Endothelial cell of umbilical vein (primary cell): ENCODE measurements at places on chromosomes 6 and 20. TPM values are rescaled to one million over a fixed set of nuclear protein-coding genes. Genes with fewer than 3 reads are reported as not detected.
A peak's percentile ranks its signal among the peaks of the same experiment; 100 is the strongest.

The NFATC2 gene
- 2.0 and 3.1 TPM in 2 replicates for polyA plus RNA-seq

The TFEB gene
- polyA plus RNA-seq: 6.6 and 8.4 TPM in 2 replicates

The BMP6 gene
- 276 and 285 TPM in 2 replicates for polyA plus RNA-seq

The ADTRP gene
- polyA plus RNA-seq: 3.6 and 4.4 TPM in 2 replicates

The ANGPT4 gene
- polyA plus RNA-seq: not detected in 2 replicates

The TSPO2 gene
- not detected in 2 replicates for polyA plus RNA-seq

The SLC13A3 gene
- 0.11 and 0.37 TPM in 2 replicates for polyA plus RNA-seq

The TMC2 gene
- not detected in 2 replicates for polyA plus RNA-seq

The KHDRBS2 gene
- polyA plus RNA-seq: not detected in 2 replicates

The MYT1 gene
- not detected in 2 replicates for polyA plus RNA-seq

The RRAGD gene
- polyA plus RNA-seq: 0.07 and 0.08 TPM in 2 replicates

The CD93 gene
- 180 and 182 TPM in 2 replicates for polyA plus RNA-seq

The CNBD2 gene
- 4.8 and 7.5 TPM in 2 replicates for polyA plus RNA-seq

DNA sequence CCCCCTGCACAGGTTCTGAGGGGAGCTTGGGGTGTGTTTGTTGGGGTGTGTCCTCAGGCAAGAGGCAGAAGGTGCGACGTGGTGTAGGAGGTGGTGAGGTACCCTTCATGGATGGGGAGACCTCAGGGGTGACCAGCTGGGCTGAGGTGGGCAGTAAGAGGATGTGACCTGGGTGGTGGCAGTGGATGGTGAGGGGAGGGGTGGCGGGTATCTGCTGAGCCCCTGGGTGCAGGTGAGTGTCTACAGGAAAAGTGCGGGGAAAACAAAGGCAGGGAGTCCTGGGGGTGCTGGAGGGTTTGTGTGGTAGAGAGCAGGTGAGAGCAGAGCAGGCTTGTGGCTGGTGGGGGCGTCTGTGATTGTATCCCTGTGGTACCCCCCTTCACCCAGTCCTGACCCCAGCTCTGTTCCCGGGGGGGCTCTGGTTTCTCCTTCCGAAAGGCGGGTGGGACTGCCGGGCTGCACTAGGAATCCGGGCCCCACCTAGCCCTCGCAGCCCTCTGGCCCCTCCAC lies 631 bp downstream of the RAET1L start:
- no peak for DNase-seq
- H3K27ac ChIP-seq: no peak overlapping the region
- H3K4me1 ChIP-seq: peaks cover 9% of the 10 kb centered on the region
- peaks cover 24% of the 10 kb centered on the region for H3K27me3 ChIP-seq
- H3K4me3 ChIP-seq: no peak overlapping the region

GRCh38 chr20:38108986-38109541 lies 56.0 kb downstream of the TGM2 start:
- peaks cover 38% of the 10 kb centered on the region for H3K4me1 ChIP-seq
- no peak for DNase-seq
- H3K27ac ChIP-seq: peak overlapping the region; percentile 73
- H3K4me3 ChIP-seq: no peak overlapping the region
- no peaks in the 10 kb centered on the region for H3K36me3 ChIP-seq

GRCh38 chr20:13396826-13397225 lies 175.8 kb downstream of the ISM1 start:
- H3K4me3 ChIP-seq: no peak overlapping the region
- no peak overlapping the region for H3K27ac ChIP-seq
- no peaks in the 10 kb centered on the region for H3K27me3 ChIP-seq
- H3K36me3 ChIP-seq: no peaks in the 10 kb centered on the region

GRCh38 chr6:84767526-84768201 lies 3.3 kb upstream of the TBX18 start:
- no peak for DNase-seq
- H3K4me1 ChIP-seq: peaks cover 11% of the 10 kb centered on the region
- peaks cover 69% of the 10 kb centered on the region for H3K27me3 ChIP-seq
- no peak overlapping the region for H3K4me3 ChIP-seq
- H3K27ac ChIP-seq: no peak overlapping the region

- DNase-seq: no peak
- peaks cover 8% of the 10 kb centered on the region for H3K27me3 ChIP-seq
- H3K4me3 ChIP-seq: no peak overlapping the region
- H3K27ac ChIP-seq: no peak overlapping the region
- H3K4me1 ChIP-seq: no peaks in the 10 kb centered on the region
Measured at GRCh38 chr6:12882761-12883290, 166.3 kb downstream of the PHACTR1 start.

- no peaks in the 10 kb centered on the region for H3K4me1 ChIP-seq
- H3K27ac ChIP-seq: no peak overlapping the region
- peaks cover 2% of the 10 kb centered on the region for H3K27me3 ChIP-seq
- H3K4me3 ChIP-seq: no peak overlapping the region
- H3K36me3 ChIP-seq: no peaks in the 10 kb centered on the region
- no peak for DNase-seq
Measured at GRCh38 chr6:133393891-133394290, 152.7 kb downstream of the EYA4 start.

DNA sequence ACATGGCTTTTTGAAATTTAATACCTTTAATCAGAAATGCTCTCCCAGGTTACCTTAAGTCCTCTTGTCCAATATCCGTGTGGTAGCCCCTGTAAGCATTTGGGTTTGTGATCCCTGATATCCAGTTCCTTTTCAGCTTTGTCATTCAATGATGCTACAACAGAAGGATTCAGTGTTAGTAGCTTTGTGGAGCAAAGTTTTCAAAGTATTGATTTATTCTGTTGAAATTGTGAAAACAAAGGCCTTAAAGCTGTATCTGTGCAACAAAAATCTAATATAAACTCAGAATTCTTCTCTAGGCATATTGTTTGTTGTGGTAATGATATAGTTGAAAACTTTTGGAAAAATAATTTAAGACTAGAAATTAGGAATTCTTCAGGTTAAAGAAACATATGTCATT lies 91.9 kb downstream of the ADGRB3 start:
- no peaks in the 10 kb centered on the region for H3K36me3 ChIP-seq
- H3K4me1 ChIP-seq: no peaks in the 10 kb centered on the region
- DNase-seq: no peak
- H3K27me3 ChIP-seq: no peaks in the 10 kb centered on the region
- H3K27ac ChIP-seq: no peak overlapping the region

DNA sequence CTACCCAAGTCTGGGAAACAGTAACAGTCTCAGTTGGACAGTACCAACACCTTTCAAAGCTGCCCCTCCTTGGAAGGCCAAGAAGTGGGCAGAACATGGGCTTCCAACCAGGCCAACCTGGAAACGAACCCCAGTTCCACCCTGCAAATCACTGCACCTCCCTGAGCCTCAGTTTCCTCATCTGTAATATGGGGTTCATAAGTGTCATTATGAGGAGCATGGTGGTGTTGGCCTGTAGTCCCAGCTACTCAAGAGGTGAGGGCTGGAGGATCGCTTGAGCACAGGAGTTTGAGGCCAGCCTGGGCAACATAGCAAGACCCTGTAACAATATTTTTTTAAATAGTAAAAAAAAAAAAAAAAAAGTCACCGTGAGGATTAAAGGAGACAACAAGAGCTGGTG lies 34.5 kb downstream of the C20orf203 start:
- DNase-seq: no peak
- no peak overlapping the region for H3K27ac ChIP-seq
- H3K4me1 ChIP-seq: no peaks in the 10 kb centered on the region
- no peaks in the 10 kb centered on the region for H3K36me3 ChIP-seq

DNA sequence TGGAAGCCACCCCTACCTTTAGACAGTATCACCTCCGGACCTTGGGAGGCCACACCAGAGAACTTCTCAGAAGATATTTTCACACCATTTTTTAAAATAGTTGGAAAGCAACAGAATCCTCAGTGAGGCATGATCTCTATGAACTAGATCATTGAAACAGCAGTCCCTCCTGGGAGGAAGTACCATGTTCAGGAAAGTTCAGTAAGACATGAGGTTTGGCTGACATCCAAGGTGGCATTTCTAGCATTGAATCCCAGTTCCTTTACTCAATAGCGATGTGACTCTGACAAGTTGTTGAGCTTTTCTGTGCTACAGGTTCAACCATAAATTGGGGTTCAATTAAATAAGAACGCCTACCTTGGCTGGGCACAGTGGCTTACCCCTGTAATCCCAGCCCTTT lies 169.0 kb downstream of the TBC1D7 start:
- no peaks in the 10 kb centered on the region for H3K27me3 ChIP-seq
- no peaks in the 10 kb centered on the region for H3K4me1 ChIP-seq
- no peak overlapping the region for H3K4me3 ChIP-seq
- DNase-seq: no peak
- H3K27ac ChIP-seq: no peak overlapping the region

DNA sequence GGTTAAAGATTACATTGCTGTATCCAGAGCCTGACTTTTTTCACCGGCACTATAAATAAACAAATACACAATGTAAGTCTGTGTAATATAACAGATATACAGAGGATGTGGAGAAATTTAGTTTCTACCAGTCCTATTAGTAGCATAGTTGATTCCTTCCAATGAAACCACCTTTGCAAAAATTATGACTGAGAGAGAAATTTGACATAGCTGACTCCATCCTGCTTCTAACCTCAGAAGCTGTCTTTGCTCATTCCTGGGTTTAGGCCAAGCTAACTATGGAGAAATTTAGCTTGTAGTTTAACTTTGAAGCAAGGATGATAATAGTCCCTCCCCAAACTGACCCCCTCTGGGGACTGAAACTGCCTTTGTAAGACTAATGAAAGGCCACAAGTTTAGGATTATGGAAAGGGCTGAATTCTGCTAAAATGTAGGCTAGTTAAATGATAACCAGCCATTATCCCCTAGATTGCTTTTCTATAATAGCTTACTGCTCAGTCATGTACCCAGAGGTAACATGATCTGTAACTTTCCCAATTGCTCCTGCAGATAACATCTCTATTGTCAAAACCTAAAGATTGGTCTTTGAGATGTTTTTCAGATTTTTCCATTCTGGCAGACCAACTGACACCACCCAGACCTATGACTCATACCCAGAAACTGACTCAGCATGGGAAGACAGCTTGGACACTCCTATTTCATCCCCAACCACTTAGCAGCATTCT lies 172.8 kb upstream of the ARG1 start:
- no peaks in the 10 kb centered on the region for H3K36me3 ChIP-seq
- no peak overlapping the region for H3K27ac ChIP-seq
- H3K4me1 ChIP-seq: no peaks in the 10 kb centered on the region

- no peak overlapping the region for H3K4me3 ChIP-seq
- H3K4me1 ChIP-seq: no peaks in the 10 kb centered on the region
- DNase-seq: peak; percentile 59
- H3K27me3 ChIP-seq: peaks cover 6% of the 10 kb centered on the region
- no peak overlapping the region for H3K27ac ChIP-seq
Measured at GRCh38 chr6:127464881-127465459, 5.8 kb upstream of the KIAA0408 start.

GRCh38 chr6:114281496-114281895 lies 61.3 kb downstream of the HS3ST5 start:
- H3K4me1 ChIP-seq: no peaks in the 10 kb centered on the region
- H3K36me3 ChIP-seq: no peaks in the 10 kb centered on the region
- no peak overlapping the region for H3K4me3 ChIP-seq

GRCh38 chr20:33826270-33826897 lies 15.2 kb downstream of the CHMP4B start:
- peaks cover 3% of the 10 kb centered on the region for H3K36me3 ChIP-seq
- no peaks in the 10 kb centered on the region for H3K27me3 ChIP-seq
- H3K27ac ChIP-seq: no peak overlapping the region
- DNase-seq: no peak

DNA sequence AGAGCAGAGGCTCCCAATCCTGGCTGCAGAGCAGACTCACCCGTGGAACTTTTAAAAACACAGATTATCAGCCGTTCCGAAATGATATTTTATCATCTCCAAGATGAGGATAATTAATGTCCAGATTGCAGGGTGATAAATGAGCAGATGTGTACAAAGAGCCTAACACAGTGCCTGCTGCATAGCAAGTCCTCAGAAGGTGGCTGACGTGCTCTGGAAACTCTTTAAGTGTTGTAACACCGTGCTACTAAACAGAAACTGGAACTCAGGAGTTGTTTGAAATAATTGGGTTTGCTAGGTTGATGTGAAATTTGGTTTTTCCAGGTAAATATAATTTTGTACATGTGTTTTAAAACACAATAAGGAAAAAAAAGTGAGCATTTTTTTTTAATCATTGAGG lies 118.0 kb downstream of the ARMC2 start:
- H3K36me3 ChIP-seq: no peaks in the 10 kb centered on the region
- H3K4me3 ChIP-seq: no peak overlapping the region
- DNase-seq: no peak
- H3K4me1 ChIP-seq: no peaks in the 10 kb centered on the region

DNA sequence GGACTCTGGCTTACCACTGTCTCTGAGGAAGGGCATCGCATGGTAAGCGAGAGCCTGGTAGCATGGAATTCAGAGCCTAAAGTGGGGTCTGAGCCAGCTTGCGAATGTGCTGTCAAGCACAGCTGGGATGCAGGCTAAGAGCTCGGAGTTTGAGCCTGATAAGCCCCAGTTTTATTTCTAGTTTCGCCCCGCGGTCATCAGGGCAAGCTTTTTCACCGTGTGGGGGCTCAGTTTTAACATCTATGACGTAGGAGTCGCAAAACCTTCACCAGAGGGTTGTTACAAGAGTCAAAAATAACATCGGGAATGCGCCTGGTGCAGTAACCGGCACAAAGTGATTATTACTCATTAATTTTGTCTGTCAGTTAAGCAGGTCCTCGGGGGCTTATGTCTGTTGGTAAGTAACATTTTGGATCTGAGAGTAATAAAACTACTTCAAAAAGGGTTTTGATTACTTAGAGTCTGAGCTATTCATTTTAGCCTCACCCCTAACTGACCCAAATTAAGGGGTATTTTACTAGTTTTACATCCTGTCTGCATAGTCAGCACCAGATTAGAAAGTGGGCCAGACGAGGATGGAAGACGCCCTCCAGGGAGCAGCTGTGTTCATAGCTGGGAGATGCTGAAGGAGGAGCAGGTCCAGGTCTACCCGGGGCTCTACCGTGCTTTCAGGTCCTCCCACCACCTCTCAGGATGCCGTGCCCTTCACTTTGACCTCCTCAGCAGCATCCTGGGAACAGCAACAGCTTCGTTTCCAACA lies 29.7 kb downstream of the SLC22A23 start:
- no peak overlapping the region for H3K27ac ChIP-seq
- DNase-seq: no peak
- peaks cover 14% of the 10 kb centered on the region for H3K4me1 ChIP-seq
- peaks cover 1% of the 10 kb centered on the region for H3K27me3 ChIP-seq

DNA sequence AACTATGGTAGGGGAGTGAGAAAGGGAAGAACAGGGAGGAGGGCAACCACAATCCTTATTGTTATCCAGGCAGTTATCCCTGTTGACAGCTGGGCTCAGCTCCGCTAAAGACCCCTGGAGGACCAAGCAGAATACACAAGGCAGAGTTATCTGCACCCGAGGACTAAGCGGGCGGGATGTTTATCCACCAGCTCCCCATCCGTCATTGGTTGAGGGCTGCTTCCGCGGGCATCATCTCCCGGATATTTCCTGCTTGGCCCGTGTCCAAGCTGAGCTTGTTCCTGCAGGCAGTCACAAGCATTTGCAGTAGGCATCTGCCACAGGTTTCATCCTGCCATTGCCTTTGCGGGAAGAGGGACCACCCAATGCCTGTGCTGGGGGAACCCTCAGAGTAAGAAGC lies 102.1 kb downstream of the DLGAP4 start:
- DNase-seq: peak; percentile 63
- peaks cover 5% of the 10 kb centered on the region for H3K4me1 ChIP-seq
- no peak overlapping the region for H3K4me3 ChIP-seq
- no peak overlapping the region for H3K27ac ChIP-seq

- H3K27me3 ChIP-seq: no peaks in the 10 kb centered on the region
- H3K4me3 ChIP-seq: no peak within 1 kb of the TSS
- no peak within 1 kb of the TSS for H3K27ac ChIP-seq
- DNase-seq: no peak
Measured at GRCh38 chr6:49636713-49637349, at the start of gene RHAG. Gene RHAG (minus strand): TSS chr6:49636839. CDS start chr6:49636812, 27 bp downstream.

- no peaks in the 10 kb centered on the region for H3K27me3 ChIP-seq
- no peak for DNase-seq
- peaks cover 3% of the 10 kb centered on the region for H3K36me3 ChIP-seq
- no peak overlapping the region for H3K4me3 ChIP-seq
Measured at GRCh38 chr20:5586720-5587119, 163.5 kb upstream of the SHLD1 start.
